ENCODE measurements at places on chromosomes 2 and 18.
A peak's percentile ranks its signal among the peaks of the same experiment; 100 is the strongest.

DNA sequence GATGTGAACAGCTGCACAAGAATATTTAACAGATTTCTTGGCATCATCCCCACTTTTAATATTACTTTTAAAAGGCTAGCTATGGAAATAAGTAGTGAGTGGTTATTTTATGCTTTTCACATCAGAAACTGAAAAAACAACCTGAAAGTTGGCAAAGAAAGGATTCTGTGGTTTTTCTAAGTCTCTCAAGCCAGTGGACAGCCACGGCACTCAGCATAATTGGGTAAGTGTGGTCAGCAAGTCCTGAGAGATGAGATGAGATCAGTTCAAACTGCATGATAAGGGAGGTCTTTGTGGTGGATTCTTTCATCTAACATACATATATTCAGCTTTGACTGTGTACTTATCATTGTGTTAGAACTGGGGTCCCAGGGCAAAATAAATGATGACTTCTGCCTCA is 105.2 kb downstream of the LYPD6B start:
- no peak for DNase-seq

DNA sequence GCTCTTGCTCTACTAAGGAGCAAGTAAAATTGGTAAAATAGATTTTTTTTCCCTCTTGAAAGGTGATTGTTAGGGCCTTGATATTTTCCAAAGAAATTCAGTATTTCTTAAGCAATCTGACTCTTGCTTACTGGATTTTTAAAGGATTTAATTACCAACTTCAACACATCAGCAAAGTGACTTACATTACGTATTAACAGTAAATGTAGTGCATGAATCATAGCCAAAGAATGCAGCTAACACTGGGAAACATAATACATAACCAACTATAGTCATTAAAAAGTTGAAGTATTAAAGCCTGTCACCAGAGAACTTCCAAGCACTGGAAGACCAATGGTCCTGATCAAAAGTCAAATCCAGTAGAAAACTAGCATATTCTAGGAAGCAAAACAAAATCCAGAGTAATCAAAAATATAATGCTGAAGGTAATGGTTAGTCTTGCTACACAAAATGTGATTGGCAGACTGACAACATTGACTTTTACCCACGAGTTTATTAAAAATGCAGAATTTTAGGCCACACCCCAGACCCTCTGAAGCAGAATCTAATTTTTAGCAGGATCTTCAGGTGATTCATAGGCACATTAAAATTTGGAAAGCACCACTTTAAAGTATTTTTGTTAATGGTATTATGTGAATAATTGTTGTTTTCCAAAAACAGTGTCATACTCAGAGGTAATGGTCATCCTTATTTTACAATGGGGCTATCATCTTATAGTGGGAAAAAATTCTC is 31.8 kb upstream of the CAVIN2 start:
- DNase-seq = no peak

GRCh38 chr2:30029804-30030203 is 108.4 kb upstream of the ALK start:
- no peak for DNase-seq

- no peak for DNase-seq
These were observed 615.0 kb downstream of the DPP10 start for GRCh38 chr2:115057473-115057872.

- peak; percentile 9 for DNase-seq
These were observed 48.1 kb upstream of the CNOT11 start for GRCh38 chr2:101204400-101205115.

GRCh38 chr2:26737221-26737620 is 26.9 kb upstream of the SLC35F6 start:
- DNase-seq = no peak

DNA sequence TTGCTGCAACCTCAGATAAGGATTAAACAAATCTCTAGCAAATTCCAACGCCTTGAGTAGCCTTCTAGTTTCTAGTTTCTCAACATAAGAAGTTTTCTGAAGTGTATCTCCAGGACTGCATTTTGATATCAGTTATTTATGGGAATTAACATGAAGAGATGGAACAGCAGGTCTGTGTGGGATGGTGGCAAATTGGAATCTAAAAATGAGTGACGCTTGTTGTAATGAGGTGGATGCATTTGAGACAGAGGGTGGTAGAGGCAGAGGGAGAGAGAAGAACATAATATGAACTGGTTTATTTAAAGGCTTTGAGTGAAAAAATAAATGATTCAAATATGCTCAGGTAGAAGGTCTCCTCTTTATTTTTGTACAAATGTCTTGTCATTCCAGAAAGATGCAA is 446.8 kb upstream of the GCFC2 start:
- DNase-seq = no peak

GRCh38 chr18:27619090-27619772 is 434.1 kb upstream of the CHST9 start:
- DNase-seq = no peak

GRCh38 chr2:69774984-69775982 is 33.3 kb downstream of the ANXA4 start:
- no peak for DNase-seq

DNA sequence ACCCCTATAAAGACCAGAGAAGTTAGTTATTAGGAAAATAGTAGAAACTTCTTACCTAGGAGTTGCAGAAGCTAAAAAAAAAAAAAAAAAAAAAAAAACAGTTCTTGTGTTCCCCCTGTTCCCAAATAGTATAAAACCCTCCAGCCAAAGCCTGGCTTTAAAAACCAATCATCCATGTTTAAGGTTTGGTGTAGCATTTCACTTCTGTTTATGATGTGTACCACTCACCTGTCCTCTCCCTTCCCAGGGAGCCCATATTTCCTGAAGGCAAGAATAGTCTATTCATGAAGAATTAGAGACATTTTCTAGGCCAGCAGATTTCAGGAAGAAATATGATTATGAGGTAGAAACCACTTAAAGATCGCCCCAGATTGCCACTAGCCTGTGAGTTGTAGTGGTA is 273.6 kb downstream of the SETBP1 start:
- DNase-seq = no peak

GRCh38 chr18:22340331-22340730 is 77.4 kb downstream of the CTAGE1 start:
- no peak for DNase-seq

GRCh38 chr2:180141600-180141999 is 134.5 kb upstream of the CWC22 start:
- no peak for DNase-seq

DNA sequence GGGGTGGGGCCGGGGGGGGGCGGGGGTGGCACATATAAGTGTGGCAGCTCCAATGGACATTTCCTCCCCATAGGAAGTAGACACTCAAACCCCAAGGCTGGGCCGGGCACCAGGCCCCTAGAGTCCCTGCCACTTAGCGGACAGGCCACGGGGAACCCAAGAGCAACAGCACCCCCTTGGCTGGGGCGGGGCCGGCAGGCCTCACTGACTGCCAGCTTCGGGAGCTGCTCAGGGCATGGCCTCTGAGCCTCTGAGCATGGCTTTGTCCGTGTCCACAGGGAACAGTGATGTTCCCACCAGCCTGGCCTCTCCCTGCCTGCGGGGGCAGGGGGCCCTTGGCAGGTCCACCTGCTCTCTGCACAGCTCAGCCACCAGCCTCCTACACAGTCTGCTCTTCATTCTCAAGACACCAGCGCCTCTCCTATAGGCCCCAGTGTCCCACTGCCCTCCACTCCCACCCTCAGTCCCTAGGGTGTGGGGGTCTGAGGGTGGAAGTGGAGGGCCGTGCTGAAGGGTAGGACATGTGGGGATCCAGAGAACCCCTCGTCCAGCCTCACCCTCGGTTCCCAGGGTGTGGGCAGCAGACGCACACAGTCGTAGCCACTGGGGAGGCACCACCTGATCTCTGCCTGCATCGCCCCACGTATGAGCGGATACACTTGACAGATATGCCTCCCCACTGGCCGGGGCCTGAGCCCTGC is 106.7 kb downstream of the FAM210A start:
- no peak for DNase-seq

DNA sequence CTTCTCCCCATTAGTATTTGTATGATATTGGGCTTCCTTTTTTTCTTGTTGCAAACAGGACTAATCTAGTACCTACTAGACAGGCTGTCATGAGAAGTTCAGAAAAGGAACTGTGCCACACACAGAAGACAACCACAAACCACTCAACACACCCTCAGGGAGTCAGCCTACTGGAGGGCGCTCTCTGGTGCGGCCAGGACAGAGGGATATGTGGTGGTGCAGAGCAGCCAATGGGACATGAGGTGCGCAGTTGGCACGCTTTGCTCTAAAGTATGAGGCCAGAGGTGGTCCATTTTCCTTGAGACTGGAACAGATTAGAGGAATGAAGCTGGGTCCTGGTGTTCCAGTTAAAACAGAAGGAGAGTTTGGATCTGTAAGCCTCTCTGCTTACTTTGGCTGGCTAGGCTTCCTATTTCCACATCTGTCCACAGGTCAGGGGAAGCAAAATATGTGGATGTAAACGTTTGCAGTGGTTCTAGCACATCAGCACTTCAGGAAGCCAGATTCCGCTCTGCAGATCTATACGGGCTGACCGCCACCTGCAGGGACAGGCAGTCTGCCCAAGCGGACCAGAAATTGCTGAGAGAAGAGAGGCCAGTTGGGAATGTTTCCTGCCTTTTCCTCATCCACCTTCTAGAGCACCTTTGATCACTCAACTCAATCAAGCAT is 114.1 kb downstream of the GFPT1 start:
- peak; percentile 82 for DNase-seq

DNA sequence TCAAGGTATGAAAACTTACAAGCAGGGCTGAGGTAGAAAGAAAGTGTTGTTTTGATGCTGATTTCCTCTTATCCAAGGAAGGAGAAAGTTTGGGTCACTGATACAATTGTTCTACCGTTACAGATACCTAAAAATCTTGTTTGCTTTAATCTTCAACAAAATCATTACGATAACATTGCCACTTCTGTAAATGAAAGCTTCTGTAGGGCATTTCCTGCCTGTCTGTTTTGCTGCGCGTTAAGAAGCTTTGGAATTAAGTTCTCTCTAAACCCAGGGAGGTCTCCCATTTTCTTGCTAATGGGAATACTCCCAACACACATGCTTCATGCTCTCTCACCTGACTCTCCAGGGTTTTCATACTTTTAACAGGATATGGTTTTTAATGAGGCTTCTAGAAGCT is 258.5 kb downstream of the PTGR3 start:
- DNase-seq = no peak

GRCh38 chr2:234203135-234203984 is 152.9 kb downstream of the SPP2 start:
- no peak for DNase-seq

- no peak for DNase-seq
These were observed 317.6 kb upstream of the SMIM21 start for GRCh38 chr18:75745147-75745546.

DNA sequence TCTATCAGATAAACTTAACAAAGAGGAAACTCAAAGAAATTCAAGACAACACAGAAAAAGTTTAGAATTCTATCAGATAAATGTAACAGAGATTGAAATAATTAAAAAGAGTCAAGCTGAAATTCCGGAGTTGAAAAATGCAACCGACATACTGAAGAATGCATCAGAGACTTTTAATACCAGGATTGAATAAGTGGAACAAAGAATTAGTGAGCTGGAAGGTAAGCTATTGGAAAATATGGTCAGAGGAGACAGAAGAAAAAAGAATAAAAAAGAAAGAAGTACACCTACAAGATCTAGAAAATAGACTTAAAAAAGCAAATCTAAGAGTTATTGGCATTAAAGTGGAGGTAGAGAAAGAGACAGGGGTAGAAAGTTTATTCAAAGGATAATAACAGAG is 88.0 kb downstream of the ATP8B1 start:
- DNase-seq = no peak

- DNase-seq = no peak
These were observed at the start of gene ESPNL for GRCh38 chr2:238100049-238100820. Gene ESPNL (plus strand): TSS chr2:238100340. CDS start chr2:238100420, 80 bp downstream.

- no peak for DNase-seq
These were observed 43.4 kb downstream of the GAREM1 start for GRCh38 chr18:32427084-32427900.

DNA sequence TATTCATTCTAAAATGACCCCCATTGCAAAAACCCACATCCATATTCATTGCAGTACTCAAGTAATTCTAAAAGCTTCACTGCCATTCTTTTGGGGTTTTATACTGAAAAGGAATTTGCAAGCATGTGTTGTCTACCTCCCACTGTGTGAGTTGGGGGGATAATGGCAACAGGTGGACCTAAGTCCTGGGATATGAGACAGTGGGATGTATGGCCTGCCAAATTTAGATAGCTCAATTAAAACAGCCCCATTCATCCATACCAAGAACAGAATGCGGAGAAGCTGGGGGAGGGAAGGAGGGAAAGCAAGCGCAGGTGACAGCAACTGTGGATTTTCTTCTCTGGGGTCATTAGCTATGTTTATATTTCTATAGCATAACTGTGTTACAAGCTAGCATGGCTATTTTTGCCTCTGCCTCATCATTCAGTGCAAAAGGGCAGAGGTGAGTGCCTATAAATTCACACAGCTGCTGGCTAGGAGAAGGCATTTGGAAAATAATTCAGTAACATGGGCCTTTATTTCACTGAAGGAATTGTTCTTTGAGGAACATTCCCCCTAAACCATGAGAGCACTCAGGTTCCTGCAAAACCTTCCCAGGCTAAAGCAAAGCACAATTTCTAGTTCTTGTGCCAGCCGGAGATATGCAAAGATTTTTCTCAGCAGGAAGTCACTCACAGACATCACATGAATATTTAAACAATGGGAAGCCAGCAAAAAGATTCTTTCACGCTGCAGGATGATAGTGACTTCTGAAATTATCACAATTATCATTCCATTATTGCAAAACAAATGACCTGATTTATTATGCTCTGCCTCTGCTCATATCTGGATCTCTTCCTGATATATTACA is 393.9 kb upstream of the ACVR2A start:
- no peak for DNase-seq

DNA sequence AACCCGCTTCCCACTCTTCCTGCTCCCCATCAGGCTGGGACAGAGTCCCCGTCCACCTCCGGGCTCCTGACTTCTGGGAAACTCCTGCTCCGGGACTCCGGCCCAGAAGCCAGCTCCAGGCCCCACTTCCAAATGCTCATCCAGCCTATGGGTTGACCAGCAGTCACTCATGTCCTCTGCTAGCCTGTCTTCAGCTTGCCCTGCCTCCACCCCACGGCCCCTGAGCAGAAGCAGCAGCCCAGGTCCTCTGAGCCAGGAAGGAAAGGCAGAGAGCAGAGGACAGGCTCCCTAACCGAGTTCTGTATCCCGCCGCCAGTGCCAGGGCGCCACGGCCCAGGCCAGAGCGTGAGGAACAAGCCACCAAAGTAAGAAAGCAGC is 86.4 kb upstream of the ID2 start:
- no peak for DNase-seq

GRCh38 chr18:34039201-34039600 is 185.5 kb downstream of the NOL4 start:
- no peak for DNase-seq

DNA sequence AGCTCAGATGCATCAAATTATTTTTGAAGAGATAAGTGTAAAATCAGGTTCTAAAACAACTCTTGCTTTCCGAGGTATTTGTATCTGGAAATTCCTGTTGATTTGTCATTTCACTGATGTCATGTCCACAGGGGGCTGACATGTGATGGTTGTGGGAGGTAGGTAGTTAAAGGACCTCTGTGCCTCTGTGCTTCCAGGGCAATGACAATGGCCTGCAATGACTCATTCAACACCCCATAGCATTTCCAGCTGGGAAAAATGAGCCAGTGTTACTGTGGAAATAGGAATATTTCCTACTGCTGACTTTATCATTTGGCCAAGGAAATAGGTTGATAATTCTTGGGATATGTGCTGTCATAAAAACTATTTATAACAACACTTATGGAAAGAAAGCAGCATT is 86.2 kb upstream of the CCDC195 start:
- no peak for DNase-seq

- DNase-seq = no peak
These were observed 7.0 kb downstream of the SLC35F6 start for GRCh38 chr2:26770986-26771586.

- DNase-seq = no peak
These were observed 102.1 kb downstream of the SH3YL1 start for GRCh38 chr2:161729-162128.

- DNase-seq = no peak
These were observed 61.7 kb downstream of the PLB1 start for GRCh38 chr2:28557389-28558131.
